ENCODE measurements at places on chromosomes 4 and X.
A peak's percentile ranks its signal among the peaks of the same experiment; 100 is the strongest.

- DNase-seq, result no peak
Measured at GRCh38 chr4:81860111-81860510, 388.4 kb upstream of the RASGEF1B start.

DNA sequence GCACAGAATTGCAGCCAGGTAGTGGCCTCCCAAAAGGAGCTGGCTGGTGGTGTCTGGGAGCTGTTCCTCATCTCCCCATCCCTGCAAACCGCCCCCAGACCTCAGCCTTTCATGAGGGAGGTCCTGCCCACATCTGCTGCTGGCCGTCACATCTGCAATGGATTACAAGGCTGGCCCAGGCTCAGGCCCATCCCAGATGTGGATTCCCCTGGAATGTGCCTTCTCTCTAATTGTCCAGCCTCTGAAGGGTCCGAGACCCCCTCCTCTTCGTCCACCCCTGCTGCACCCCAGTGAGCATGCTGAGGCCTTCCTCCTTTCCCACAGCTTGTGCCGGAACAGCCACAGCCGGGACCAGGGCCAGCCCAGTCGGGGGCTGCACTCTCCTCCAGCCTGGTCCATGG lies 115.0 kb upstream of the NALF2 start:
- no peak for DNase-seq

DNA sequence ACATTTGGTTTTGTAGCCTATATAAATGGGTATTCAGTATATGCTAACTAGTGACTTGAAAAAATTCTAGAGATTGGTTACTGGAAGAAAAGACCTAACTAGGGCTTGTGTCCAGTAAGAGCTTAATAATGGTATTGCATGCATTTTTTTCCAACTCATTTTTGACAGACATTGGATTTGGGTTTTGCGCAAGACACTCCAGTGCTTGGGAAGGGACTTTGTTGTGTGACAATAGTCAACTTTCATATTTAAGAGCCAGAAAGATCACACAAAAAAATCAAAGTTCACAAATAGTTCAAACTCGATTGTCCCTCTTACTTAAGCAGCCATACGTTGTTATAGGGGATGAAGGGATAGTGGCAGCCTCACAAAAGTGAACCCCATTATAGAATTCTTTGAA lies 1.2 kb upstream of the HSD17B11 start:
- DNase-seq, result no peak

DNA sequence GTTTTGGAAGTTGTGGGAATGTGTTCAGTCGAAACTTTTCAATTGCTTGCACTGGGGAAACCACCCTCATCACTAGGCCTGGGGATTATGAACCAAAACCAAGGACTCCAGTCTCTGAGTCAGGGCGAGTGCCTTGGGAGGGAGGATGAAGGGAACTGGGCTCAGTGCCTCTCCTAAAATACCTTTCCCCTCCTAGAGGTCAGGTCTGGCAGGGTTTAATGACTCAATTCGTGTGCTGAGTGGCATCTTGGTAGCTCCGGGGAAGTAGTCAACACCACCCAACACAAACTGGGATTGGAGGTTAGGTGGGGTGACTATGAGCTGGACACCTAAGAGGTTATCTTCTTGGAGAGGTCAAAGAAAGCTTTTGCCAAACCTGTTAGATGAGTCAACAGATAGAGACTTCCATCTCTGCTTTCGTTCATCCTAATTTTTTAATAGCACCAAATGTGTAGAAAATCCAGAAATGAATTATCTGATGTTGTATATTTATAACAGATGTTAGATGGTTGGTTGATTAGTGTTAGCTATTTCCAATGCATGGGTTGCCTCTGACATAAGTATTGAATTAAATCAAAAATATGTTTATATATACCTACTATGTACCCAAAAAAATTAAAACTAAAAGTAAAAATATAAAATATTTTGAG lies 202.8 kb downstream of the SHROOM3 start:
- no peak for DNase-seq

GRCh38 chrX:99939883-99940232 lies 470.2 kb downstream of the PCDH19 start:
- no peak for DNase-seq

DNA sequence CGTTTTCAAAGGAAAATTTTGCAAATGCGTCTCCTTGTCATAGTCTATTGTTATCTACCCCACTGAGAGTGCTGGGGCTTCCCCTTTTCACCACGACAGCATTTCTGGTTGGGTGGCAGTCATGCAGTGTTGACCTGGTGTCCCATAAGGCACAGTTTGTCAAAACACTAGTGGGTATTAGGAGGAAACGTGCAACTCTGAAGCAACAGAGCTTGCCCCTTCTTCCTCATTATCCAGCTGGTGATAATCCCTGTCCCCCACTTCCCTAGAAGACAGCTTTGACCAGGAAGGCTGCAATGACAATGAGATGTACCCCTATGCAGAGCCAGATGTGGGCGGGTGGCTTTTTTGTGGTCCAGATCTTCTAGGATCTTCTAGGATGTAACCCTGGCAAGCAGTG lies 1.8 kb downstream of the TBC1D1 start:
- DNase-seq, result peak; percentile 28
